ENCODE measurements at places on chromosomes 1 and 21.

DNA sequence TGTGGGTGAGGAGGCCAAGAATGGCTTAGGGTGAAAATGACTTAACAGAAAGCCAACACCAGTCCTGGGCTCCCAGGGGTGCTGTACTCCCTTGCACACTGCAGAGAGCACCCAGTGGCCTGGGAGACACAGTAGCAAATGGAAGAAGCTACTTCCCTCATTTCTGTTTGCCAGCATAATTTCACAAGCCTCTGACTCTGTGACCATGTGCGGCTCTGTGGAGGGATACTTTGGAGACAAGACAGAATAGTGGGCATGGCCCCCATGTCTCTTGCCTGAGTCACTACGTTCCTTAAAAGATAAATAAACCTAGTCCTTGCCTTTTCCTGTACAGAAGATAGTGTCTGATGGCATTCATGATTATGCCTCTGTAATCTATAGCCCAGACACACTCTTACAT lies 38.1 kb downstream of the TRIM62 start:
- DNase-seq, result no peak

DNA sequence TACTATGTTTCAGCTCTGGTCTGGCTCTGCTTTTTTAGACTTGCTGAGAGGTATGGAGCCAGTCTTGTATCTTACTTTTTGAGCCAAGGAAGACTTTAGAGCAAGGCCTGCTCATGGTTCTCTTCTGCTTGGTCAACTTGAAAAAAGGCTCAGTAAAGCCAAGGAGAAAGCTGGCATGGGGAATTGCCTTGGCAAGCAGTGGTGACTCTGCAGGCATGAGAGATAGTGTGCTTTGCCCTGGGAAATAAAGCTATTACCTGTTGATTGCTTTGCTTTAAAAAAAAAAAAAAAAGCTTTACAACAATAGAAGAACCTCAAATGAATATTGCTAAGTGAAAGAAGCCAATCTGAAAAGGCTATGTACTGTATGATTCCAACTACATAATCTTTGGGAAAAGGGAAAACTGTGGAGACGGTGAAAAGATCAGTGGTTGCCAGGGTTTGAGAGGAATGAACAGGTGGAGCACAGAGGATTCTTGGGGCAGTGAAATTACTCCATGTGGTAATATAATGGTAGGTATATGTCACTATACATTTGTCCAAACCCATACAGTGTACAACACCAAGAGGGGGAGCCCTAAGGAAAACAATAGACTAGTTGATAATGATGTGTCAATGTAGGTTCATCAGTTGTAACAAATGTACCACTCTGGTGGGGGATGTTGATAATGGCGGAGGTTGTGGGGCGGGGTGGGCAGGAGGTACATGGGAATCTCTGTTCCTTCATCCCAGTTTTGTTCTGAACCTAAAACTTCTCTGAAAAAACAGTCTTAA lies 87.6 kb downstream of the HMCN1 start:
- no peak for DNase-seq

DNA sequence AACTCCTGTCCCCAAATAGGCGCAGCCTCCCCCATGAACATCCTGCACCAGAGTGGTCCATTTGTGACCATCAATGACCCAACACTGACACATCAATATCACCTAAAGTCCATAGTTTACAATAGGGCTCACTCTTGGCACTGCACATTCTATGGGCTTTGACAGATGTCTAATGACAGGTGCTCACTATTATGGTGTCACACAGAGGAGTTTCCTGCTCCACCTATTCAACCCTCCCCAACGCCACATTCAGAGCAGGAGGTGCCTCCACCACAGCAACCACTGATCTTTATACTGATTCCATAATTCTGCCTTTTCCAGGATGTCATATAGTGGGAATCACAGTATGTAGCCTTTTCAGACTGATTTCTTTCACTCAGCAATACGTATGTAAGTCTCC lies 24.2 kb downstream of the GNG4 start:
- DNase-seq, result no peak

- DNase-seq, result no peak
Measured at GRCh38 chr1:4792565-4792964, 138.2 kb downstream of the AJAP1 start.

GRCh38 chr1:236172041-236172579 lies 29.8 kb downstream of the GPR137B start:
- DNase-seq, result no peak

DNA sequence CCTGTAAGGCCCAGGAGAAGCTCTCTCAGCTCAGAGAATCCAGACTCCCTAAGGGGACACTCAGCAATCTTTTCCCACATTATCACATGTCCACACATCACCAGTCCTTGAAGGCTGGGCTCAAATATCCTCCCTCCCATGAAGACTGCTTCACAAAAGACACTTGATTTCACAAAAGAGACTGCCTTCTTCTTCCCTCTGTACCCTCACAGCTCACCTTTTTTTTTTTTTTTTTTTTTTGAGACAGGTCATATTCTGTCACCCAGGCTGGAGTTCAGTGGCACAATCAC lies 1.5 kb downstream of the CD58 start:
- DNase-seq, result no peak

GRCh38 chr1:43885279-43885801 lies 48.3 kb upstream of the ARTN start:
- no peak for DNase-seq

DNA sequence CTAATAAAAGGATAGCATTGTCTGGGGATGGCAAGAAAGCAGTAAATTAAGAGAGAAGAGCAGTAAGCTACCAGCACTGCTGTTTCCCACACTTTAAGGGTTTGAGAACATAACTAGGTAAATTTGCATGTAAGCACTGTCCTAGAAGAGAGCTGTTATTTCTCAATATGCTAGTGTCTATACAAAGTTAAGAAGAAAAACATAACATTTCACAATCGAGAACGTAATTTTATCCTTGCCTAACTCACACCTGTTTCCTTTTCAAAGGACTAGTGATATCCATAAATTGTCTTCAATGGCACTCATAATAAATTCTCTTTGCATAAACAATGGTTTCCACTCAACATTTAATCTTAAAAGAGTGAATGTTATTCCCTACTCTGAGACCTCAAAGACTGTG lies 576.0 kb downstream of the PTBP2 start:
- no peak for DNase-seq

DNA sequence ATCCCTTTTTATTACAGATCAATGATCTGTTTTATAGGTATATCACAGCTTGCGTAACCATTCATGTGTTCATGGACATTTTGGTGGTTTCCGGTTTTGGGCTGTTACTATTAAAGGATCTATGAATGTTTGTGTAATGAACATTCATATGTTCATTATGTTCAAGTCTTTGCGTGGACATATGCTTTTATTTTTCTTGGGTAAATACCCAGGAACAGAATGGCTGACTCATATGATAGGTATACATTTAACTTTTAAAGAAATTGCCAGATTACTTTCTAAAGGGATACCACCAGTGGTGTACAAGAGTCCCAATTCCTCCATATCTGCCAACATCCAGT lies 73.7 kb downstream of the SPATA46 start:
- no peak for DNase-seq

DNA sequence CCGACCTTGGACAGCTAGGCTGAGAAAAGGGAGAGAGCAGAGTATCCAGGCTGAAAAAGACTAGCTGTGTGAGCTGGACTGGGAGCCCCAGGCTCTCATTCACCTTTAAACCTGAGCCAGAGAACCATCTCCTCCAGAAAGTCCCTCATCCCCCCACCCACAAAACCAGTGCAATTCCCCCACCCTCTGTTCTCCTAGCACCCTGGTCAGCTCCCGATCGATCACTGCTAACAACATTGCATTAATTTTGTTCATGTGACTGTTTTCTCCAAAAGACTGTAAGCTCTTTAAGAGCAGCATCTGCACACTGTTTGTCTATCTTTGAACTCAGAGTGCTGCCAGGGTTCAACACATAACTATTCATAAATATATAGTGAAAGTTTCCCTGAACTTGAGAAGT lies 67.1 kb upstream of the NFASC start:
- DNase-seq, result no peak

DNA sequence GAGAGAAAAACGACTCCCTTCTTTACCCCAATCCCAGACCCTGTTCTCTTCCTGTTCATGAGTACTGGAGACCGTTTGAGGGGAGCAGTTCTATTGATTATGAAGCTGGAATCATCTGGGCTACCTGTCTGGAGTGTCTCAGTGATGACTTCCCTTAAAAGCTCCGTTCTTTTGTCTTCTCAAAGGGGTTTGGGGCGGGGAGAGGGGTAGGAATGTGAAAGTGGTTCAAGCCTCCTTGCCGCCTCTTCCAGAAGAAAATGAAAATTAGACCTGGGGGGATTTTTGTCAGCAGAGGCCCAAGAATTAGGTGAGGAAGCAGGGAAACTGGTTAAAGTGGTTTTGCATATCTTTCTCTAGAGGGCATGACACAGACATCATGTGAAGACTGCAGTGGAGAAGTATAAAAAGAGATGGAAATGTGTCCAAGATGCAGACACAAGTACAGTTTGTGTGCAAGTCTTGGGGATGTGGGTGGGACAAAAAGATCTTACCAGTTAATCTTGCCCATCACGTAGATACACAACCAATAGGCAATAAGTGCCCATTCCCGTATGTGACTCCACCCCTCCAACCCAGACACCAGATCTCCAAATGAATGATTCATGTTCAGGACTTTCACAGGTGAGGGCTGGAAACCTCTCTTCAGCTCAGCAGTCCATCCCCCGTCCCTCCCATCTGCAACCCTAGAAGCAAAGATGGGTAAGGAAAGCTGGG lies 470 bp upstream of the MTMR11 start:
- DNase-seq, result no peak

- no peak for DNase-seq
Measured at GRCh38 chr21:31530897-31531705, 128.4 kb upstream of the SOD1 start.

DNA sequence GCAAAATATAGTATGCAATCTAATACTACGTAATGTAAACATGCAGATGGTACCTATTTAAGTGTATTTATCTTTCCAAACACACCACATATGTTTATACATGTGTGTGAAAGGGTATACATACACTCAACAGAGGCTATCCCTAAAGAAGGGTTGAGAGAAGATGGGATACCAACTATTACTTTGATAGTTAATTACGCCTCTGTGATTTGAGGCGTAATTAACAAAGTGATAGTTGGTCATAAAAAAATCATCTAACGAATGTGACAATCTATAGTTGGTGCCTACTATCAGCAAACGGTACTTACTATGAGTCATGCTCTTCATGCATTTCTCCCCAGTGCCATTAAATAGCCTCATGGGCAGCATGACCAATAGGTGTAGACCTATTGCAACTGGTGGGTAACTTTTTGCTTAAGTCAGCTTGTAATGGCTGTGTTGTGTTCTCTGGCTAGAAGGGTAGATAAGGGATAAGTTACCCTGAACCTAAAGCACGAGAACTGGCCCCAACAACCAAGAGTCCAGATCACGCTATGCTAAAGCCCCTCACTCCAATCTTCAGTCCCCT lies 15.3 kb downstream of the RCAN1 start:
- no peak for DNase-seq

DNA sequence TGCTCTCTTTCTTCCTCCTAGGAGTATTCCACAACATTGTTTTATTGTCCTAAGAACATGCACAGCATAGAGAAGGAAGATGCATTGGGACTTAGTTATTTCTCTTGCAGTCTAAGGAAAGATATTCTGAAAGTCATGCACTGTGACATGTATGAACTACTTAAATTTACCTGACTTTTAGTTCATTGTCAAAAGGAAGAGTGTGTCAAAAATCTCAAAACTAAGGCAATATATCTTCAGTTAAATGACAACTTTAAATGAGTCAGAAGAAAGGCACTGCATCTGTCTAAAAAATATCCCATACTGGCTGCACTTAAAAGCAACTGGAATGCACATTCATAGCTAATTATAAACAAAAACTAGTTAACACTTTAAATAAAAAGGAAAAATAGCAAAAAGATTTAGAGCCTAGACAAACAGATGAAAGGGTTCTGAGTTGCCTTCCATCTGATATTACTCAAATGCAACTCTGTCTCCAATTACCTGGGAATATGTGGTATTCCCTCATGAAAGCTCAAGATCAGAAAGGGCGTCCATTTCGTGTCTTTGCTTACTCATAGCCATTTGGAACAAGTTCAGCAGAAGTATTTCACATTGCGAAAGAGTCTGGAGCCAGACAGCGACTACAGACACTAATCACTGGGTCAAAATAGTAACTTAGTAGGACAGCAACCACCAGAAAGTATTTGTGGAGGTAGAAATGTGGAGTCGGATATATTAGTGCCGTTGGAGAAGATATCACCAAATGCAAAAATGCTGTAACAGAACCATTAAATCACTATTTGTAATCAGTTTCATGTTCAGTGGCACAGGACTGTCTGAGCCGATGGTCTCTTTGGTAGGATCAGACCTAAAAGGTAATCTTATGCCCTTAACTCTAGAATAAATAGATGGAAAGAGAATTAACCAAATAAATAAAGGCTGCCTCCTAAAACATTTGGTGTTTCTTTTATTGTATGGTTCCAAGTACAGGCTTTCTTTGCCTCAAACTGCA lies 225.7 kb downstream of the GREM2 start:
- no peak for DNase-seq
